ENCODE measurements at places on chromosomes 4 and X.
A peak's percentile ranks its signal among the peaks of the same experiment; 100 is the strongest.

DNA sequence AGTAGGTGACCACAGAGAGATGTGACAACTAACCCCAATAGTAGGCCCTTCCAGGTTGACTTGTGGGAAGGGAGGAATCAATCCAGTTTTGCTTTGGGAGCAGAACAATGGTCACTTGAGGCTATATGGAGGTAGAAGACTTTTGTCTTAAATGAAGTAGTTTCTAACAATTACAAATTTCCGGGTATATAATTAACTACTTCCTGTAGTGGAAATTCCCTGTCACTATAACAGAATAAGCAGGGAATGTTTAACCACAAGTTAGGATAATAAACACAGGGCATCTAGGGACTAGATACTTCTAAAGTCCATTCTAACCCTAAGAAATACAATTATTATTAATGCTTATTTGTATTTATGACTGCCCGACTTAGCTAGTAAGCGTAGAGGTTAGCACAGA, 99.0 kb upstream of the TRPC3 start:
- DNase-seq: no peak

- DNase-seq: no peak
Observed at GRCh38 chr4:87262886-87263285, 42.5 kb upstream of the KLHL8 start.

DNA sequence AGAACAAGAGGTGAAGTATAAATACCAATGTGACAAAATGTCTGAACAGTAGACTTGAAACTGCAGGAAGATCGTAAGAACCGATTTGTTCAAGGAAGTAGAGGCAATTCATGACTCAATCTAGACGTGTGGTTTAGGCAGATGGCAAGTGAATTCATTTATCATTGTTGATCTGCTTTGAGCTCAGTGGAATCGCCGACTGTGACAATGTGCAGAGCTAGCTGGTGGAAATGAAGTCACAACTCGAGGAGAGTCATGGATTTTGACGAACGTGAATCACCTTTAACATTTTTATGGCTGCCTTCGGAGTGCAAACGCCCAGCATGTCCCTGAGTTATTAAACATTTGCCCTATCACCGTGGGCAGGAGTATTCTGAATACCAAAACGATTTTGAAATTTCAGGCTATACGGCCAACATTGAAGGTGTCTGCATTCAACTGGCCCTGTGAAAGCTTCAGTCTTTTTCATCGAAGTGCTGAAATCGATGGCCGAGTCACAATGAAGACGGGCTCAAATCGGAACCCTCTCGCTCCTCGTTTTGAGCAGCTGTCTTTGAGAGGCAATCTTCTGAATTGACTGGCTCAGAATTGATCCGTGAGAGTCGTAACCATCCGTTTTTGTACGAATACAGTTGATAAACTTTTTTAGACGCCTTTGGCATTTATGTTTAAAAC, 689 bp upstream of the OGT start:
- peak; percentile 51 for DNase-seq

DNA sequence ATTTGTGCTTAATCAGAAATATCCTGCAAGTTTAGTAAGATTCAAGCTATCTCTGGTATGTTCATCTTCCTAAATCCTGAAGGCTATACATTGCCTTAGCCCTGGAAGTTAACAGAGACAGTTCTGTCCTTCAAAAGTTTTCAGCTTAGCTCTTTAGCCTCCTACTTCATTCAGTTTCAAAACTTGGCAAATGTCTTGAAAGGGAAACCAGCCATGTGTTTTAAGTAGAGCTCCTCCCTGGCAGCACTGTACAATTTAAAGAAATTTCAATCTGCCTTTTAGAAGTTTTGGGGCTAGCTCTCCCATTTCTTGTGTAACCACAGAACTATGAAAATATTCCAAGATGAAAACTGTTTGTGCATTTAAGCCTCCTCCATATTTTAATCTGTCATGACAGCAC, 47.0 kb downstream of the FANCB start:
- no peak for DNase-seq

GRCh38 chr4:173192375-173193162, 24.0 kb downstream of the GALNT7 start:
- DNase-seq: peak; percentile 51

- DNase-seq: peak; percentile 65
Observed at GRCh38 chr4:187814737-187815465, 180.7 kb upstream of the ZFP42 start.

DNA sequence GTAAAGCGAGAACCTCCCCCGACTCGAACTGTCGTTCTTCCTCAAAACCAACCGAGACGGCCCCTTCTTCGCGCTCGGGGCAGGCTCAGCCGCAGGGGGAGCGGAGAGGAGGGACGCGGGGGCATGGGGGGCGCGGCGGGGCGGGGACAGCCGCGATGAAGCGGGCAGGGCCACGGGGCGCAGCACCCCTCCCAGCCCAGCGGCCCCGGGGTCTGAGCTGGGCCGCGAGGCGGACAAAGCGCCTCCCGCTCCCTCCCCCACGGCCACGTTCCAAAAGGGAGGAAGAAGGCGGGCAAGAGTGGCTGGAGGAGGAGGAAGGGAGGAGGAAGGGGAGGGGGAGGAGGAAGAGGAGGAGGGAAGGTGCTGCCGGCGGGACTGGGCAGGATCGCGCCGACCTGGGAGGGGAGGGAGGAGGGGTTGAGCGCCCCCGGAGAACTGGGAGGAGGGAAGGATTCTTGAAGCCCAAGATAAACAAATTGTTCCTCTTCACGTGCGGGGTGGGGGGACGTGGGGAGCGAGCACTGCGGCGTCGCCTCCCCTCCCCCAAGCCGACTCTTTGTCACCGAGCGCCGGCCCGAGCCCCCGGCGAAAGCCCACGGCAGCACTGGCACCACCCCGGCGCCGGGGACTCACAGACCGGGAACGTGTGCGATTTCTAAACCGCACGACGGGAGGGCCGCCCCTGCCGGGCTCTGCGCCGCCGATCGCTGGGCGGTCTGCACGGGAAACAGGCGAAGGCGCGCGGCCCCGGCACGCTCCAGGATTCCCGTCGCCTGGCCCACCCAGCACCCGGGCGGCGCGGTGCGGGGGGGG, 2.9 kb downstream of the MAML3 start:
- peak; percentile 58 for DNase-seq

DNA sequence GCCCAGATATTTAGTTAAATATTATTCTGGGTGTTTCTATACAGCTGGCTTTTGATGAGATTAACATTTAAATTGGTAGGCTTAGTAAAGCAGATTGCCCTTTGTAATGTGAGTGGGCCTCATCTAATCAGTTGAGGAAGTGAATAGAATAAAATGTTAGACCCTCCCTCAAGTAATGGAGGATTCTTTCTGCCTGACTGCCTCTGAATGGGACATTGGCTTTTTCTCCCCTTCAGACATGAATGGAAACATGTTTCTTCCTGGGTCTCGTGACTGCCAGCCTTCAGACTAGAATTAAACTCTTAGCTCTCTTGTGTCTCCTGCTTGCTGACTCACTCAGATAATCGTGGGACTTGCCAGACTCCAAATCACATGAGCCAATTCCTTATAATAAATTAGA, 266.7 kb downstream of the INPP4B start:
- DNase-seq: no peak

GRCh38 chr4:78120144-78120880, 63.2 kb downstream of the FRAS1 start:
- DNase-seq: peak; percentile 82

DNA sequence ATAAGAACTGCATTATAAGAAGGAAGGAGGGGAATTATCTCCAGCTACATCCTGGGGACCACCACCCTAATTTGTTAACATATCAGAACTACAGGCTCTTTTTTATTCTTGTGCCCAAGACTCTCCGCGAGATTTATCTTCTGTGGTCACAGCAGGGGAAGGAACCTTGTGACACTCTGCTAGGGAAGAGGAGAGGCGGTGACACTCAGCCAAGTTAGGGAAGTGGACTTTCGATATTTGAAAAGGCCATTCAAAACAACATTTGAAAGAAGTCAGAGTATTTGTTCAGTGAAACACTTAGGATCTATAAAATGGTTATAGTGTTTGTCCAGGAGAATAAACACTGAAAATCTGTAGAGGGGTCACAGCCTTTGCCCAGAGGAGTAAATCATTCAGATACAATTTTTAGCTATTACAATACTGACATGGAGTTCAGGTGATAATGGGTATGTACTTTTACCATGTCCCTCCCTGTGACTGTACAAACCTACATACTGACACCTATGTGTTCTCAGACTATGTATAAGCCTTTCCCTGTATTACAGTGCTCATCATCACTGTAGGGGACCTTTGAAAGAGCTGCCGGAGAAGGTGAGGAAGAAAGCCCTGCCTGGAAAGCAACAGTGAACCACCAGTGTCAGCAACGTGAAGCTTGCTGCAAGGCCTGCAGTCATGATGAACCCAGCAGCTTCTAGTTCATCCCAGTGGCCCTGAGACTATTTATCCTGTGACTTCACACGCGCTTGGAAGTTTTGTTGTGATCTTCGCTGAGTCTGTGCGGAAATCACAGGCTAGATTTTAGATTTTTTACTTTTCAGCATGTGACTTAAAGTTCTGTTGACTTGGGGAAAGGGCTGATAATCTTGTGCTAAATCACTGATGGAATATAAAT, 8.5 kb upstream of the PTTG2 start:
- no peak for DNase-seq

GRCh38 chr4:101762025-101762424, 28.5 kb upstream of the BANK1 start:
- no peak for DNase-seq

- no peak for DNase-seq
Observed at GRCh38 chr4:145083891-145084605, 13.9 kb downstream of the ANAPC10 start.

GRCh38 chr4:32037399-32037798, 1317.2 kb downstream of the PCDH7 start:
- no peak for DNase-seq

DNA sequence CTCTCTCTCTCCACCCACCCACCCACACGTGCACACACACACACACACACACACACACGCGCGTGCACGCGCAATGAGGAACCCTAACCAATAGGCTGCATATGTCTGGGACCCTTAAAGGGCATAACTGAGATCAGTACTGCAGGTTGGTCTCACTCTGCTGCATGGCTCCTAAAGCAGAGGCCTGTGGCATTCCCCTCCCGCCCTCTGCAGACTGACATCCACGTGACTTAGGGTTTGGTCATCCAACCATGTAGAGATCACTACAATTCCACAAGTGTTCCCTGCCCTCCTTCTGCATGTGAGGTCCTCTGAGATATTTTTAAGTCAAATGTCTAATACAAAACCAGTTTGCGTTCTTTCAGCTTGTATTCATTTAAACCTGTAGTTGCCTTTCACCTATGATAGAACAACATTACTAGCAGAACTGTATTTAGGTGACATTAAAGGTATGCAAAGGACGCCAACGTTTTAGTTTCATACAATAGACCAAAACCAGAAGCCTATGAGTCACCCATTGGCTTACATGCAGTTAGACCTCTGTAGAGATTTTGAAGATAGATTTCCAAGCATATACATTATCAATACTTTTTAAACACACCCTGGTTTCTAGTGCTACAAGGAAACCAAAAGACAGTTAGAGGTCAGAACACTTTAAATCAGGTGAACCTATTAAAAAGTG, 10.1 kb downstream of the XAGE5 start:
- no peak for DNase-seq

- no peak for DNase-seq
Observed at GRCh38 chrX:145532176-145532780, 285.0 kb downstream of the SPANXN1 start.
